ENCODE measurements at places on chromosomes 11 and 22.

GRCh38 chr22:37088750-37089408, 20.6 kb downstream of the TMPRSS6 start:
- no peak for DNase-seq

DNA sequence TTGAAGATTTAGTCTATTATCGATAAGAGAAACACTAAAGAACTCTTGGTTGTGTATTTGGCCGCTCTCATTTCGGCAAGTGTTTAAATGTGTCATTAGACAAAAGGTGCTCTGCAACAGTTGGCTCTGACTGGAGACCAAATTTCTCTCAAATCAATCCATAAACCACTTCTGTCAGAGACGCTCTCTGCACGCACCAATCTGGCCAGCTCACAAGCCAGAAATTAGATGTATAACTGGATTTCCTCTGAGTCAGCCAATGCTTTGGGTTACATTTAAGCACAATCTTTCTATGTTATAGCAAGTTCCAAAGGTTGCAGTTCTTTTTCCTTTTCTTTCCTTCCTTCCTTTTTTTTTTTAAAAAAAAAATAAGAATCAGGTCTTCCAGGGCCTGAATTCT, 17.6 kb upstream of the PARVA start:
- DNase-seq = no peak

- no peak for DNase-seq
Observed at GRCh38 chr11:9527481-9528135, 45.9 kb upstream of the WEE1 start.

DNA sequence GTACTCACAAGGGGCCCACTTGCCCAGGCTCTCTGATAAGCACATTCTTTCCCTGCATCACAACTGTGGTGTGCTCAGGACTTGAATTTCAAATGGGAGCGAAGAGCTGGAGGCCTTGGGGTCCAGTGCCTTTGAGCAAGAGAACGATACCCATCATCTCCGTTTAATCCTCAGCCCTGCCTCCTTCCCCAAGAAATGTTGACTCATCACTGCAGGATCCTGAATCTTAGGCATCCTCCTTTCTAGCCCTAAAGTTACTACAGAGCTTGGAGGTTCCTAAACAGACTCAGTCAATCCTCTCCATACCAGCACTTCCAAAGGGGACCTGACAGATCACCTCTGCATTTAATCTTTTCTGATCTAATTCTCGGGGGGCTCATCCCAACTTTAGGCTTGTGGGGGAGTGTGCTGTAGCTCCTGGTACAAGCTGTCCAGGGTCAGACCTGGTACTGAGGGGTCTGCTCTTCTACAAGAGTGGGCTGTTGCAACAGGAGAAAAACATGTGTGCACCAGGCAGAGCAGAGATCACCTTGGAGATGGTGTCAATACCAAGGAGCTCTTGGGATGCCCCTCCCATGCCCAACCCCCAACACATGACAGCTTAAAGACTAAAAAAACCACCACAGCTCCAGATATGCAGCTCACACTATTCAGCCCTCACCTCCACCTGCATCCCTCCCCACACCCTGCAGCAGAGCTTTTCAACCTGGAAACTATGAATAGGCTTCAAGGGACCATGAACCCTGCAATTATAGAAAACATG, 3.9 kb upstream of the PRG2 start:
- DNase-seq = no peak

GRCh38 chr11:75430714-75431532, 2.1 kb downstream of the KLHL35 start:
- no peak for DNase-seq

DNA sequence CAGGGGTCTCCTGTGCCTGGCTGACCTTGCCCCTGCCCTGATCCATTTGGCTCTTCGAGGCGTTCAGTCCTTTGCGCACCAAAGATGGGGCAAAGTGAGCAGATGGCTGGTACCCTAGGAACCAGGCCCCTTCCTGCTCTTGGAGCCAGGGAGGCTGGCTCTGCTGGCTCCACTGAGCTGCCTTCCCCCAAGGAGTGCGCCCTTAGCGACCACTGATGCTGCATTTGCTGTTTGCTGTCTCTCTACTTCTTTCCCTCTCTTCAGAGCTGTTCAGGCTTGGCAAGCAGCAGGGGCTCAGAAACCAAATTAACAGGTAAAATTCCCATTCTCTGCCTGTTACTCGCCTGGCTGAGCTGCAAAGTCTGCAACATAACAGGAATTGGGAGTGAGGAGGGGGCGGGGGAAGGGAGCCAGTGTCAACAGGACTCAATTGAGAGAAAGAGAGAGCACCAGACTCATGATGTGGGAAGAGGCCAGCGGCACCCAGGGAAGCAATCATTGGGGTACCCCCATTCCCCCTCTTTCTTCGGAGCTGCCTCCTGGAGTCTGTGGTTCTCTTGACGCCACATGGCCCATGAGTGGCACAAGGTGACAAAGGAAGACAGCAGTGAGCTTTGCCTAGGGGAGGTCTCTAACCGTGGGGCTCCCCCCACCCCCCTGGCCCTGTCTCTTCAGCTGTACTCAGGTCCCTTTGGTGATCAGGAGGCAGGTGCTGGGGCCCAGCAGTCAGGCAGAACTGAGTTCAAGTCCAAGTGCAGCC, 102.3 kb downstream of the TP53I11 start:
- no peak for DNase-seq

DNA sequence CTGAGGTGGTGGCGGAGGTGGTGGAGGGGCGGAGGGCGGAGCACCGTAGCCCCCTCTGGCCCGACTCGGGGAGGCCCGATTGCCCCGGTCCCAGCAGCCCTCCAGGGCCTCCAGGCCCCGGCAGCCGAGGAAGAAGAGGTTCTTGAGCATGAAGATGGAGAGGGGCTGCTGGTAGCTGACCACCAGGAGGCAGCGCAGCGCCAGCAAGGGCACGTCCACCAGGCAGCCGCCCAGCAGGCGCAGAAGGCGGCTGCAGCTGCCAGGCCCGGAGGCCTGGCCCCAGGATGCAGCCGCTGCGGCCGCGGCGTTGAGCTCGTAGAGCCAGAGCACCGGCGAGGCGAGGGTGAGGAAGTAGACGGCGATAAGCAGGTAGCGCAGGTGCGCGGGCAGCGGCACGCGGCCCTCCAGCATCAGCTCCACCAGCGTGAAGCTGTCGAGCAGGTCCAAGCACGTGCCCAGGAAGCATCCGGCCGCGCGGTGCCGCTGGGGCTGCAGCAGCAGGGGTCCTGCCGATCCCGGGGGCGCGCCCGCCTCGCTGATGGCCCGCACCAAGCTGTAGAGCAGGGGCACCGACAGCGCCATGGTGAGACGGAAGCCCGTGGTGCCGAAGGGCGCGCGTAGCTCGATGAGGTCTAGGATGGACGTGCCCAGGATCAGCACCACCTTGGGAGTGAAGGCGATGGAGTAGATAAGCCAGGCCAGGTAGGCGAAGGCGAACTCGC, 1.5 kb downstream of the TMEM121B start:
- no peak for DNase-seq

GRCh38 chr22:27613099-27614005, 188.2 kb downstream of the MN1 start:
- DNase-seq = no peak

DNA sequence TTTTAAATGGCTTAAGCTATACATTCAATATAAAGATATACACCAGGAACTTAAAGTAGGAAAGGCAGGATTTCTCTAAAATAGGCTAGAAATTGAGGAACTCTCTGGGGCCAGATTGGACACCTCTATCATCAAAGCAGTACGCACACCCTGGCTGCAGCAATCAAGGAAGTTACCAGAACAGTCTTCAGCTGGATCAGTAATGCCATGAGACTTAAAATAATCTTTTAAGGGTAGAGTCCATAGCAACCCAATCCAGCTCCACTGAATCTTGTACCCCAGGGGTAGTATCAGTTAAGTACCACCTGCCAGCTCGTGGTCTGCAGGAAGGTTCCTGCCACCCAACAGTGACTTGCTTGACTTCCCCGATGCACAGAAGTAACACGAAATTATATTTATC, 3.0 kb downstream of the RDX start:
- DNase-seq = no peak

- no peak for DNase-seq
Observed at GRCh38 chr11:34730544-34731295, 109.8 kb downstream of the EHF start.

DNA sequence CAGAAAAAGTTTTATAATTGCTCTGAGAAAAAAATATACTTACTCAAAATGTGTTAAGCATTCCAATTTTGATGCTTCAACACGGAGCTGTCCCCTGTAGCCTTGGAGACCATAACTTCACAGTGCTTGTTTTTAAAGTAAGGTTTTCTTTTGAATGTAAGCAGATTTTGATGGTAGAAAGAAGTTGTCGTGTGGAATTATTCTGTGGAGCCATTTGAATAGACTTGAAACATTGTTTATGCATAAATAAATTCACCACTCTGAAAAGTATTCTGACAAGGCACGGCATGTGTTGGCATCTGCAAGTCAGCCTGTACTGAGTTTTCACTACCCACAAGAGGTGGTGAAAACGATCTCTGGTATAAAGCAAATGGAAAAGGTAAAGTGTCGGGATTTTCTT, 115.5 kb downstream of the UVRAG start:
- no peak for DNase-seq

- DNase-seq = no peak
Observed at GRCh38 chr11:131121426-131122333, 205.4 kb upstream of the SNX19 start.

GRCh38 chr22:29946220-29946619, 63.2 kb downstream of the MTMR3 start:
- DNase-seq = no peak

DNA sequence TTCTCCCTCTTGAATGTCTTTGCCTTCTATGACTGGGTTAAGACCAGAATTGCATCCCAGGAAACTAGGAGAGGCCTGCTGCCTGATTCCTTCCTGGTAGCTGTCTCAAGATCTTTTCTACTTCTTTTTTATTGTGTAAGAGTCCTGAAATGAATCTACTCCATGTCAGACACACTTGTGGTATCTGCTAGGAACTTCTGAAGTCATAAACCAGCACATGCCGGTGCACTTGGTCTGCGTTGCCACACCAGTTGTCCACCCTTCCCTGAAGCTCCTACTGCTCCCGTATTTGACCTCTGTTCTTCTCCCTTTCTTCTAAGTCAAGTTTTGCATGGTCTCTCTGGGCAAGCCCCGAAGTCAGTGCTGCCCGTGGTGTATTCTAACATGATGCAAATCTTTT, 644.2 kb downstream of the ETS1 start:
- no peak for DNase-seq

DNA sequence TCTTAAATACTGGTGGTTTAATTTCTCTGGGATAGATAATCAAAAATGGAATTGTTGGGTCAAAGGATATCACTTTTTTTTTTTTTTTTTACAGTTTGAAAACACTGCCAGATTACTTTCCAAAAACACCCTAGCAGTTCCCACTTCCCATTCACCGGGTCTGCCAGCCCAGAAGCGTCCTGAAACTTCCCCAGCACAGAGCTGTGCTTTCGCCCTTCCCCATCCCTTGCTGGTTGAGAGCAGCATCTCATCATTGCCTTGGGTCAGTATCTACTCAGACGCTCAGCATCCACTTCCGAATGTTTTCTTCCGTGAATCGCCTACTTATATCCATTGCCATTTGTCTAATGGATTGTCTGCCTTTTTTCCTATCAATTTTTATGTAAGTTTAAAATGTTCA, 5.5 kb downstream of the CERK start:
- DNase-seq = no peak

- DNase-seq = no peak
Observed at GRCh38 chr11:45045683-45046471, 95.2 kb upstream of the TP53I11 start.

DNA sequence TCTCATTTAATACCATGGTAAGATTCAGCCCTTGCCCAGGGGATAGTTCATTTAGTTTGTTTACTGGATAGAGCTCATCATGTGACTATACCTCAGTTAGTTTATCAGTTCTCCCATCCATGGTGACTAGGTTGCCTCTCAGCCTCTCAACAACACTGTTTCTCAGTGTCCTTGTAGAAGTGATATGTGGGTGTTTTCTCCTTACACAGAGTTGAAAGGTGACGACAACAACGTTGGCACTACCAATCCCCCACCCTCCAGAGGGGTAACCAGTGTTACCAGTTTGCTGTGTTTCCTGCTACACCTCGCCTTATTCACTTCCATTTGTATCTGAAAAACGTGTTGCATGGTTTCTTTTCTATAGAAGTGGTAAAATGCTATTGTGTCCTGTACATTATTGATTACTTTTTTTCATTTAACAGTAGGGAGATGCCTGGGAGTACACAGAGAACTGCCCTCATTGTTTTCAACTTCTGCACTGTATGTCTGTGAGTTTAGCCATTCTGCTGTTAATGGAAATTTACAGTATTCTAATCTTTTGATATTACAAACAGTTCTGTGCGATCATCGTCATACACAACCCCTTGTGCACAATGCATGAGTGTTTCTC, 11.6 kb downstream of the NEAT1 start:
- no peak for DNase-seq

DNA sequence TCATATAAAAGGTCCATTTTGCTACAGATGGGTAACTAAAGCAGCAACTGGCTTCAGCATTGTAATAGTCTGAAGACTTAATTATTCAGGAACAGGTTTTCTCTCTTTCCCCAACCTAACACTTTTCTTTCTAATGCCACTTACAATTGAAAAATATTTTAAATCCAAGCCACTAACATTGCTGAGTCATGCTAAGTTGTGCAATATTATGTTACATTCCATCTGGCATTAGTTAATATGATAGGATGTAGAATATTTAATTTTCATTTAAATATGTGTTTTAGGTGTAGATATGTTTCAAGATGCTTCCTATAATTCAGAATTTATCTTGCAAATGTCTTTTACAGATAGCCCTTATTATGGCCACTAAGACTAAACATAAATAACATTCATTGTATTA, 98.6 kb downstream of the KIF18A start:
- no peak for DNase-seq

DNA sequence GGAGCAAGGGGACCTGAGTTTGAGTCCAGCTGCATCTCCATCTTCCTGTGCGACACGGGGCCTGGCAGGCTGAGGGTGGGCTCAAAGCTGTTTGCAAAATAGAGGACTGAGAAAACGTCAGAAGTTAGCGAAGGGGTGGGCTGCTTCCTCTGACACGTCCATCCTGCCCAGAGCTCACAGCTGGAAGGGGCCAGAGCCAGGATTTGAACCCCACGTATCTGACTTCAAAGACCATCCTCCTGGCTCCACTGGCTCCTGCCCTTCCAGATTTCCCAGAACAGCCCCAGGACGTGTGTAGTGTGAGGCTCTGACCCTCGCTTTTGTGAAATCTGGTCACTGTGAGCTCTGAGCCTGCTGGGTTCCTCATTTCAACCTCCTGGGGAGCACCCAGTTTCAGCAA, 56.3 kb downstream of the CD82 start:
- no peak for DNase-seq

DNA sequence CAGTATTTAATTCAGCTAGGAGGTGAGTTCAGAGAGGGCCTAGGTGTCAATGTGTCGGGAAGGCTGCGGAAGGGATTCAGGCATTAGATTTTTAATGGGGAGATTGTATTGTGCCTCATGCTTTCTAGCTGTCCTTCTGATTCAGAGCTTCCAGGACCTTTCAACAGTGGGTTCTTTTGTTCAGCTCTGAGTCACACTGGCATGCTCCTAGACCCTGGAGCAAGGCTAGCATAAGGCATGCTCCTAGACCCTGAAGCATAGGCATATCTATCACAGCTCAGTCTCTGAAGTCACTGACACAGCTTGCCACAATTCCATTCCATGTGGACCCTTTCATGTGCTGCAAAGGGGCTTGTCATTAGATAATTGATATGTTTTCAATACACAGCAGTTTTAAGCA, 396.9 kb downstream of the RAB38 start:
- DNase-seq = no peak
